Activated gamma-delta T cell treated with Interleukin-2 at 50 U/mL for 16 hours (primary cell): ENCODE measurements at places on chromosomes 4 and X.

GRCh38 chr4:87112063-87112462, 108.4 kb downstream of the KLHL8 start:
- no peak for DNase-seq

- no peak for DNase-seq
Measured at GRCh38 chr4:36323816-36324419, 42.5 kb downstream of the DTHD1 start.

DNA sequence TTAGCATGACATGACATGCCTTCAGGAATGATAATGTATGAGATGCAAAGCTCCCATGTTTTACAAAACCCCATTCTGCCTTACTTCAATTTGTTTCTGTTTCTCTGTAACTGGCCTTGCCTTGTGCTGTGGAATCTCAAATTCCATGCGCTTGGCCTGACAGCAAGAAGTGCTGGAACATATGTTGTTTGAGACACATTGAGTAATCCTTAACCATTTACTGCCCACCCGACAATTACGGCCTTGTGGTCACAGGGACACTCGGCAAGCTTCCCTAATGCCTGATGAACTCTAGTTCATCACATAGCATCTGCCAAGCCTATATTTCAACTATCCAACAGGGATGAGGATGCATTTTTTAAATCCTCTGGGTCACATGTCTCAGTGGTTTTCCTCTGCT, 226.4 kb upstream of the CASK start:
- DNase-seq = no peak

DNA sequence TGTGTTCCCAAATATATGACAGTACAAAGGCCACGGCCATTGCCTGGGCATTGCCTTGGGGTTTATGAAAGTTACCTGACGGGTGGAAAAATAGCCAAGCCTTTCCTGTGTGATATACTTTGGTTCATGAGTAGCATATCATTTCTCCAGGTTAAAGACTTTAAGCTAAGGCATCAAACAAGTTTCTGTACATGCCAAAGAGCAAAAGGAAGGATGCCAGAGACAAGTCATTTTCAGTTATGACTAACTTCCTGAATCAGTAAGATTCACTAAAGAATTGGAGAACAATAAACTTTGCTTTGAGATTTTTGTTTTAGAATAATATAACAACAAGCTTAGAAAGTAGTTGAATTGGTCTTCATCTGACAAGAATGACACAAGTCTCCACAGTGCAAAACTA, 9.7 kb upstream of the GUF1 start:
- no peak for DNase-seq

- no peak for DNase-seq
Measured at GRCh38 chr4:169254546-169254983, 16.2 kb downstream of the SH3RF1 start.

DNA sequence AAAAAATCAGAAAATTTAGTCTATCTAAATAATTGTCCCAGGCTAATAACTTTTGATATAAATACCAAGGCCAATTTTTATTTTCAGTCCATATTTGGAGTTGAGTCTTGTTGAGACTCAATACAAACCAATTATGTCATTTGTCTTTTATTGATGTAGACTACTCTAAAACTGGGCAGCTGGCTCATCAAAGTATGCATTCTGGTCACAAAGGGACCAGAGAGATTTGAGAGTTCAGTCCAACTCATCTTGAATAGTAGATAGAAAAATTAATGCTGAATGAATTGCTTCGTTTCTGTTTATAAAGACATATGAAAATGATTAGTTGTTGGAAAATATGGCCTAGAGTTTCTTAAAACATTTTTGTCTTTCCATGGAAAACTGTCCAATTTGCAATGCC, 412.5 kb upstream of the KLHL4 start:
- no peak for DNase-seq

DNA sequence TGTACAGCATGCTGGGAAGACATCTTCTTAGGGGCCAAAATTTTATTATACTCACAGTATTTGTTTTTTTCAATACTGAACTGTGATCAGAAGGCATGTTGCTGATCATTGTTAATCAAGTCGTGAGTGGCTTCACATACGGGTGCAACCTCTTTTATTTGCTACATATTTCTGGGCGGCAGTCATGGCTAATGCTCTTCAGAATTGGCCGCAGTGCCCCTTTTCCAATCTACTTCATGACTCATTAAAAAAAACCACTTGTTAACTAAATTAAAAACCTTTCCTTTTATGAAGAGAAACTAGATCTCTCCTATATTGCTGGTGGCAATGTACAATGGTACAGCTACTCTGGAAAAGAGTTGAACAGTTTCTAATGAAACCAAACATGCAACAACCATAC, 101.5 kb upstream of the C1GALT1C1 start:
- no peak for DNase-seq

GRCh38 chr4:31844350-31844749, 1124.2 kb downstream of the PCDH7 start:
- no peak for DNase-seq

DNA sequence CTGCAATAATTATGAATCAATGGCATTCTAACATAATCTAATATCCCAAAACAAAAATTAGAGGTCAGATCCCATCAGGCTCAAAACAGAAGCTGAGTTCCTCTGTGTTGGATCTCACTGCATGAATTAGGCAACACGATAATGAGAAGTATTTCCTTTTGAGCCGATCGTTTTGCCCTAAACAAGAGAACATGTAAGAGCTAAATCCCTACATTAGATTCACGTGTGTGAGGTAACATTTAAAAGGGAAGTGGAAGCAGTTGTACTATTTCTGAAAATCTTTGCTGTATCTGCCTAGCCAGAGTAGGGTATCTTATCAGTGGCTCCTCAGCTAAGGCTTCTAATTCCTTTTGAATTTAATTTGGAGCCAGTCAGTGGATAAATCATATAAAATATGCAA, 115.6 kb downstream of the C4orf51 start:
- DNase-seq = no peak

DNA sequence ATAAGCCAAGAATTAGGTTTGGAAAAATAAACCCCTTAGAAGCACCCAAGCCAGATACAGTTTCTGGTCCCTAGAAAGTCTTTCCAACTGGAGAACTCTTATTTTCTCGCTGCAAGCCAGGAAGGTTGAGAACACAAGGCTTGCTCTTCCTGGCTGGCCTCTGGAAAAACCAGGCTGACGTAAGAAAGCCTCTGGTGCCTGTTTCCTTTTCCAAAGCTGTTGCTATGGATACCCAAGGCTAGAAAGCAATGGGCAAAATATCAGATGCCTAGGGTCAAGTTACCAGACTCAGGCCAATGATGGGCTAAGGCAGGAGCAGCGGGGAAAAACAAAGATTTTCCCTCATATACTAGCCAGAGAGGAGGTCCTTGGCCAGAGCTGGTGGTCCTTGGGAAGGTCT, 281.6 kb downstream of the KLHL13 start:
- DNase-seq = no peak

DNA sequence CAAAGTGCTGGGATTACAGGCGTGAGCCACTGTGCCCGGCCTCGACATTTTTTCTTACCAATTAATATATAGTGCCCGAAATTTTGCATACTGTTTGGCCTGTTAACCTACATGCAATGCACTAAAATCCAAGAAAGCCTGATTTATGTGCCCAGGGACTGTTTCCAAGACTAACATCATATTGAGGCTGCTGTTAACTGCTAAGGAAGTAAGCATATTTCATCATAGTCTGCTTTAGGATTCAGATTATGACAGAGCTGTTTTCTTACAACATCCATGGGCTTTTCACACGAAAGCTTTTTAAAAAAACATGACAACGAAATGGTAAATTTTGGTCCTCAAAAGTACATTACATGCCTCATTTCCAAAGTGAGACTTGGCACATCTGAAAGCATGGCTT, 84.4 kb downstream of the STOX2 start:
- DNase-seq = no peak

- no peak for DNase-seq
Measured at GRCh38 chrX:65608026-65608425, 59.4 kb upstream of the MSN start.

- DNase-seq = no peak
Measured at GRCh38 chr4:188956566-188956965, 817.3 kb downstream of the TRIML1 start.

- no peak for DNase-seq
Measured at GRCh38 chr4:171376724-171377123, 436.5 kb upstream of the GALNTL6 start.

DNA sequence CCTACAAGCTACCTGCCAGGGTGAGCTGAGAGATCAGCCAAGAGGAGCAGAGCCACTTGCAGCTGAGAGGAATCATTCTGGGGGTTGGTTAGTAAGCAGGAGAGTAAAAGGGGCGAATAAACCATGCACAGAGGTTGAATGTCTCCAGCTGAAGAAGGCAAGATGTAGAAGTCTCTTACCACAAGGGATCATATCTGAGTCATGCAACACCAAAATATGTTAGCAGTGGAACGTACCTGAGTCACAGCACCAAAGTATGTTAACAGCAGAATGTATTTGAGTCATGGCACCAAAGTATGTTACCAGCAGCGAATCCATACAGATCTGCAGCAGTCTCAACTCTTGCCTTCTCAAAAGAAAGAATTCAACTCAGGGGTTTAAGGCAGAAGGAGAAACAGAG, 29.9 kb downstream of the C4orf51 start:
- DNase-seq = no peak

DNA sequence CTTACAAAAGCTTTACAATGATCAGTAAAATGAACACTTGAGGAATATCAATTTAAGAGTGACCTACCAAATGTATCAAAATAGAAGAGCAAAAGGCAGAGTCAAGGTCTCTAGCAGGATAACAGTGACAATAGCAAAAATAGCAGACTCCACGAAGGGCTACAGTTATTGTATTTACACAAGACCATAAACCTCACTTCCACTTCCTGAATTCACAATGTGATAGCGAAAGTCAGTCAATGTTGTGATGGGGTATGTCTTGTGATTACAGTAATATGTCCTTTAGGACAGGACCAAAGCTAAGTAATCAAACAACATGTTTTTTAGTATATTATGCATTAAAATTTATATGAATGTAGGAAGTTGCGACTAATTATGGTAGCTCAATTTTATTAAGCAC, 139.6 kb downstream of the IQCM start:
- DNase-seq = no peak

DNA sequence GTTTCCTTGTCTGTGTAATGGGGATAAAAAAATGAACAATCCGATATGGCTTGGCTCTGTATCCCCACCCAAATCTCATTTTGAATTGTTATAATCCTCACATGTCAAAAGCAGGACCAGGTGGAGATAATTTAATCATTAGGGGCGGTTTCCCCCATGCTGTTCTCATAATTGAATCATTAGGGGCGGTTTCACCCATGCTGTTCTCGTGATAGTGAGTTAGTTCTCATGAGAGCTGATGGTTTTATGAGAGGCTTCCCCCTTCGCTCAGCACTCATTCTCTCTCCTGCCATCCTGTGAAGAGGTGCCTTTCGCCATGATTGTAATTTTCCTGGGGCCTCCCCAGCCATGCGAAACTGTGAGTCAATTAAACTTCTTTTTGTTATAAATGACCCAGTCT, 633.5 kb downstream of the RAPGEF2 start:
- no peak for DNase-seq

- DNase-seq = no peak
Measured at GRCh38 chr4:79445371-79445781, 37.3 kb upstream of the GK2 start.

DNA sequence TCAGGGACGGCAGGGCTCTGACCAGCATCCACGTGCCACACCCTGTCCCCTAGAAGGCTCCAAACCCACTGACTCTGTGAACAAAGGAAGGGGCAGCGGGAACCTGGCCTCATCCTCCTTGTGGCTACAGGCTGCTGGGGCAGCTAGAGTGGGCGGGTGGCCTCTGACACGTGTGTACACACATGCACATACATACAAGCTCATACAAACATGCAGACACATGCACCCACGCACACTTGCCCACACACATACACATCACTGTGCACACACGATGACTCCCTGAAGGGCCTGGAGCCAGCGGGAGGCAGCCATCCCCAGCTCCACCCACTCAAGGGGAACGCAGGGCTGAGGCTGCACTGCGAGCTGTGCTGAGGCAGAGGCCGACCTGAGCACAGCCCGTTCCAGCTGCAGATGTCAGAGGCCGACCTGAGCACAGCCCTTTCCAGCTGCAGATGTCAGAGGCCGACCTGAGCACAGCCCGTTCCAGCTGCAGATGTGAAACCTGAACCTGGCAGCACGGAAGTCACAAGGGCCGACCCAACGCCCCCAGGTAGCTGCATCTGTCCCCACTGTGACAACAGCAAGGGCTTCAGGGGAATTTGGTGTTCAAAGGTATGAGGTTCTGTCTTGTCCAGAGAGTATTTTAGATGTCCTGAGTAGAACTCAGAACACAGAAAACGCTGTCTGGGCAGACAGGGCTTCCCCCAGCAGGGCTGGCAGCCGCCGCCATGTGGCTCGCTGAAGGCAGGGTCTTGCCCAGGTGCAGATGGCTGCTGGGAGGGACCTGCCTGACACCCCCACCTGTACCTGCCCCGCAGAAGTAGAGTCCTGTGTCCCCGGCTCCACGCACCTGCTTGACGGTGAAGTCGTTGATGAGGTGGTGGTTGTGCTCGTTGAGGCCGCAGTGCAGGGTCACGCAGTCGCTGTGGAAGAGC, 33.5 kb downstream of the CTBP1 start:
- no peak for DNase-seq

GRCh38 chr4:5960252-5960880, 57.9 kb downstream of the C4orf50 start:
- no peak for DNase-seq

GRCh38 chr4:156672492-156673305, 298.9 kb downstream of the PDGFC start:
- no peak for DNase-seq

DNA sequence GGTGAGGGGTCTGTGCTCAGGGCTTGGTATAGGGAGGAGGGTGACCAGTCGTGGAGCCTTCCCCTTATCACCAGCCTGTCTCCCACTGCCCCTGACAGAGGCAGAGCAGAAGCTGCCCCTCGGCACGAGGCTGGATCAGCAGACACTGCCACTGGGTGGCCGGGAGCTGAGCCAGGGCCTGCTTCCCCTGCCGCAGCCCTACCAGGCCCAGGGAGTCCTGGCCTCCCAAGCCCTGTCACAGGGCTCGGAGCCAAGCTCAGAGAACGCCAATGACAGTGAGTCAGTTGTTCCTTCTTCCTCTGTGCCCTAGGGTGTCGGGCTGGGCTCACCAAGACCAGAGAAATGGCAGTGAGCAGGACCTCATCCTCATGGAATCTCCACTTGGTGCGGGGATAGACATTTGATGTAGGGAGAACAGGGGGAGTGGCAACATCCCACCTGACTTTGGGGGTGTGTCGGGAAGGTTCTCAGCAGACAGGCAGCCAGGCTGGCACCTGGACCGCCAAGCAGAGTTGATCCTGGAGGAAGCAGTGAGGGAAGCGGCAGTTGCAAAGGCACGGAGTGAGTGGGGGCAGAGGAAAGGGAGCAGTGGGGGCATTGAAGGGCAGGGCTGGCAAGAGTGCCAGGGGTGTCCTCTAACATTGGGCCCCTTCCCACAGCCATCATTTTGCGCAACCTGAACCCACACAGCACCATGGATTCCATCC, 14.3 kb upstream of the UBA1 start:
- no peak for DNase-seq

DNA sequence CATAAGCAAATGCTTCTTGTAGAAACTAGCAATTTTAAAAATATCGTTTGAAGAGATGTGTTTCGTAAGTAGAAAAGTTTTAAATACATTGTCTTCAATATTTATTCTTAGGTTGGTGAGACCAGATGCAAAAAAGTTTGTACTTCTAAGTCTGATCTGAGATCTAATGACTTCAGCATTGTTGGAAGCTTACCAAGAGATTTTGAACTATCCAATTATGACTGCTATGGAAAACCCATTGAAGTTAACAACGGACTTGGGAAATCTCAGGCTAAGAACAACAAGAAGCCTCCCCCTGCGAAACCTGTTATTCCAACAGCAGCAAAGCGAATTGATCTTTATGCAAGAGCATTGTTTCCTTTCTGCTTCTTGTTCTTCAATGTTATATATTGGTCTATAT, 50.2 kb upstream of the GRIA2 start:
- DNase-seq = no peak
